ENCODE measurements at places on chromosomes 12 and 14.

DNA sequence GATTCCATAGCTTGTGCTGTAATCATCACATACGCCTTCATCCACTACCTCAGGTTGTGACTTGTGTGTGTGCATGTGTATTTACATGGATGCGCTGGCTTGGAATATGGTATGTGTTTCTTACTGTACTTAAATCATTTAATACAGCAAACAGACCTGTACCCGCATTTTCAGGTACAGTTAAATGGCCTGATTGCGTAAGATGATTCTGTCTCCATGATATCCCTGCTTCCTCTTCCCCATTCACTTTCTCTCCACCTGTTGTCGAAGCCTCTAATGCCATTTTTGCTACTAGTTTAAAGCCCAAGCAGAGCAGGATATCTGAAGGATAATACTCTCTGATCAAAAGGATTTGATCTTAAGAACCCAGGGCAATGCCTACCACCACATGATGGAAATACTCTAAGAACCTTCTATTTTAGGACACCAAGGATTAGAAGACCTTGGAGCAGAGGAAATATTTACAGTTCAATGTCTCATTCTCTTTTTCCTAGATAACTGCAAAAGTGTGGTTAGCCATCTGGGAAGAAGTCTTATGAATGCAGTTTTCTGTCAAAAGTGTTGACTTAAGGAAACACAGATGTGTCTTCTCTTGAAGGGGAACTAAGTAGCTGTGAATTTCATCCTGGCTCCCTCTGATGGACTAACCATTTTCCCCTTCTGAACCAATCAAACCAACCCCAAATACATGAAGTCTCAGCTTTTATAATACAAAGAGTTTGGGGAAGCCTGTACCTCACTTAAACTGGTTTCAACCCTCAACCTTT lies 78.7 kb downstream of the HELB start:
- DNase-seq = no peak

GRCh38 chr14:99606359-99606758 lies 2.4 kb upstream of the CCDC85C start:
- no peak for DNase-seq

GRCh38 chr12:76942267-76942666 lies 63.4 kb upstream of the CSRP2 start:
- DNase-seq = peak; percentile 3

DNA sequence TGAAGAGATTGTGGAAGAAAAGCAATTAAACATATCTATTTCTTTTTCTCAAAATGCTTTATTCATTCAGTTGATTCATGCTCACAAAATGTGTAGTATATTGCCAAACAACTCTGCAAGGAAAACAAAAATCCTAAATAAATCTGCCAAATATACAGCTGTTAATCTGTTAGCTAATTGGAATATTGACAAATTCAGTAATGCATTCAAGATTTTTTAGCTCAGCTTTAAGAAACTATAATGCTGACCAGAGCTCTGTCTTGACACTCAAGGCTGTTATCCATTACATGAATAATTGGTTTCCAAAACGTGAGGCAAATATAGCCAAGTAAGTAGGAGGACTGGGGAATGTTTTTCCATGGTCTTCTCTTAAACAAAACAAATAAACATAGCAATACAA lies 146.8 kb downstream of the TMTC2 start:
- no peak for DNase-seq

DNA sequence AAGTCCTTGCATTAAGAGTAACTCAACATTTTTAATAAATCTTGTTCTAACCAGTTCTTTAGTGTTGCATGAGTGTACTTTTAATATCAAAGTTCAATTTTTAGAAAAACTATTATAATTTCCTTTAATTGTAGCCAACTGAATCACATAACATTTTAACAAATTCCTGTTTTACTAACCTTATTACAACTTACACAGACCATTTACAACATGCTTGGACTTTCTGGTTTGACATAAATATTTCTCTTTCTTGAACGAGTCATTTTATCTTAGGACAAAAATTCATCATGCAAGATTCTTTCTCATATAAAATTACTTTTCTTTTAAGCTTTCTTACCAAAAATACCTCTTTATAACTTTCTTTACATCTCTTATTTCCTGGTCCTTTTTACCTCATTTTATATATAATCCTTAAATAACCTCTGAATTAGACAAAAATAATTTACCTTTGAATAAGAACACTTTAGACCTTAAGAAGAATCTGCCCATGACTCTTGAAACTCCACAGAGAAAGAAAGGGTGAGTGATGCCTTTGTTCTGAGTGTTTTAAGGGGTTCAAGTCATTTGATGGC lies 3.9 kb downstream of the SLCO1A2 start:
- DNase-seq = peak; percentile 2

- DNase-seq = no peak
Measured at GRCh38 chr12:25617991-25618390, 64.9 kb upstream of the LMNTD1 start.

Data from fibroblast of pulmonary artery (primary cell).